K562 (cell line): ENCODE measurements at places on chromosomes 12 and 14. TPM values are rescaled to one million over a fixed set of nuclear protein-coding genes. Genes with fewer than 3 reads are reported as not detected.

RNU4-1 gene
- 3,001 and 3,563 TPM in 2 replicates for total RNA-seq

PPP1R36 gene
- not detected in 2 replicates for total RNA-seq

MBIP gene
- 12.8 and 14.4 TPM in 2 replicates for total RNA-seq

GRCh38 chr12:42475106-42475505 is 114.4 kb downstream of the PRICKLE1 start:
- no peak for DNase-seq

DNA sequence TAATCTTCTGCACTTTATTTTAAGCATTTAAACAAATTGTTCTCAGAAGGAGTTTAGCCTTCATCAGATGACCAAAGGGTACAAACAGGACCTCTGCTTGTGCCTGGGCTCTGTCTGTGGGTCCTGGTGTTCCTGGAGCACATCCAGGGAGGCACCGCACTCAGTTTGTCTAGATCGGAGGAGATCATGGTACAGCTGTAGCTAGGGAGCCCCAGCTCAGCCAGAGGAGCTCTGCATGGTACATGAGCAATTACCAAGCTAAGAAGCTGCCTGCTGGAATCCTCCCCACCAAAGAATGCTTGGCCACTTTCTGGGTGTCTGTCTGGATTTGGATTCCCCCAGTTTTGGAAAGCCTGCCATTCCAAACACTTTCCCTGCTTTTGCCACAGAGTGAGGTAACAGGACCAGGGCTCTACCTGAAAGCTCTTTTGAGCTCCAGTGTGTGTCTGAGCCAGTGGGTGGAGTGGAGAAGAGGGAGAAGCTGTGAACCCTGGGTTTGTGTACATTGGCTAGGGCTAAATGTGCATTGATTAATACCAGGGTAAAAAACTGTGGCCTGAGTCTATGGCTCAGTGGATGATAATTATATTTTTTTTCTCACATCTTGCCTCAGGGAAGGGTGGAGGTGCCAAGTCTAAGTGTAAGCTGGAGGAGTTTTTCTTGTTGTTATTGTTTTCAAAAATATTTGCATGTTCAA is 163.7 kb upstream of the IGF1 start:
- DNase-seq, result no peak

TRHDE gene
- total RNA-seq, result 0.09 and 0.16 TPM in 2 replicates

KRT6C gene
- total RNA-seq, result not detected in 2 replicates

P2RX2 gene
- total RNA-seq, result not detected in 2 replicates

DNA sequence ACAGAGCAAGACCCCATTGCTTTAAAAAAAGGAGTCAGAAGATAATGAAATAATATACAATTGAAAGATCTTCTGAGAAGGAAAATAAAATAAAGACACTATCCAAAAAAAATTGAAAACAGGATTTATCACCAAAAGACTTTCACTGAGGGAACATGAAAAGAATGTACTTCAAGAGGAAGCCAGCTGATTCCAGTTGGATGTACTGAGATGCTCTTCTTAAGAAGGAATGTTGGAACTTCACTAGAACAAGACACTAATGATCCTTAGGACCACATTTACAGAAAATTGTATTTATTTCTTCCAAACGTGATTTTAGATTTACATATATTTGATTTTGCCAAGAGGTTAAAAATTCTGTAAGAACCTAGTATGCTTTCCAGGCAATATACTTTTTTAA is 65.6 kb upstream of the CNOT2 start:
- DNase-seq, result no peak

GRCh38 chr12:18242380-18243089 is 18.8 kb upstream of the PIK3C2G start:
- DNase-seq, result no peak

GLIPR1L2 gene
- total RNA-seq, result not detected in 2 replicates

GRCh38 chr14:89544636-89545301 is 127.7 kb upstream of the FOXN3 start:
- no peak for DNase-seq

DNA sequence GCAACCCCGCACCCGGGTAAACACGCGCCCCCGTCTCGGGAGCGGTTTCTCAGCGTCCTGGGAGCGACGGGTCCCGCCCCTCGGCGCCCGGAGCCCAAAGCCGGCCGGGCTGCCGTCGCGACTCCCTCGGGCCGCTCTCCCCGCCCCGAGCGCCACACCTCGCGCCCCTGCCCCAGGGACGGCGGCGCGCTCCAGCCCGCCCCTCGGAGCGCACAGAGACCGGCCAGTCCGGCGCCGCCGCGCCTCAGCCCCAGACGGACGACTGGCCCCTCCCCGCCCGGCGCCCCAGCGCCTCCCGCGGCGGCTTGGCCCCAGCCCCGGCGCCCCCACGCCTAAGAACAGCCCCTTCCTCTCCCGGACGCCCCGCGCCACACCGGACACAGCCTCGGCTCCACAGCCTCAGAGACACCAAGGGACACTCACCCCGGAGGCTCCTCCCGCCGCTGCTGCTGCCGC is 411 bp downstream of the BTBD7 start:
- DNase-seq, result peak; percentile 60

EXOC3L4 gene
- total RNA-seq, result 5.4 and 6.7 TPM in 2 replicates

BEGAIN gene
- 0.55 and 1.1 TPM in 2 replicates for total RNA-seq

DNA sequence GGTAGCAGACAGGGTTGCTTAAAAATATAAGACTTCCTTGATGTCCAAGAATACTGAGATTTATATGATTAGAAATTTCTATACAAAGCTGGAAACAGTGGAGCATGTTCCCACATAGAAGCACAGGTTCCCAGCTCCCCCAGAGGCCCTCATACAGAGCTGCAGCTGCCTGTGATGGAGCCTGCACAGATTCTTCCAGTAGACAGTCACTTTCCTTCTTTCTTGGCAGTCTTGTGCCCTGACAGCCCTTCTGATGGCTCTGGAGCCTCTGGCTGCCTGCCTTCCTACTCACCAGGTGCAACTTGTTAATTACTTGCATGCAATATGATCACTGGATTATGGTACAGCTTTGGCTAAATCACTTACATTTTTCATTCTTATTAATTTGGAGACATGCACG is 44.4 kb downstream of the BICD1 start:
- DNase-seq, result no peak

DNA sequence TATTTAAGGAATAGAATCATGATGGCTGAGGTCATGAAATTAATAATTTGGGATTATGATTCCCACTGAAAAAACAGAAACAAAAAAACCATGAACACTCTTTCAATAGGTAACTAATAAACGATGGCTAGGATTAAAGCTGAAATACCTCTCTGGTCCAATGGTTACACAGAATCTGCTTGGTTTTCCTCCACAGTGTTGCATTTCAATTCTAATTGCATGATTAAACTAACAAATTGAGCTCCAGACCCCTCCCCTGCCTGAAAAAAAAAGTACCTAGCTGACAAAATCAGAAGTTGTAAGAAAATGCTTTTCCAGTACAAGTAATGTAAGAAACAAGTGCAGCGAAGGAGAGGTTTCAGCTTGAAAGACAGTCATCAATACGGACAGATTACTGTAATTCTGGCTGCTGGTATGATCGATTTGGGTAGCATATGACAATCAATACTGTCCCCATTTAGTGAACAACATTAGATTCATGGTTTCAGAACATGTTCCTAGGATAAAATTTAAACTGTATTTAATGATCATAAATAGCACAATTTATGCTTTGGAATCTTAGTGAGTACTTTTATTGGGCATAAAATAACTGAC is 32.0 kb downstream of the INSM2 start:
- no peak for DNase-seq

DNA sequence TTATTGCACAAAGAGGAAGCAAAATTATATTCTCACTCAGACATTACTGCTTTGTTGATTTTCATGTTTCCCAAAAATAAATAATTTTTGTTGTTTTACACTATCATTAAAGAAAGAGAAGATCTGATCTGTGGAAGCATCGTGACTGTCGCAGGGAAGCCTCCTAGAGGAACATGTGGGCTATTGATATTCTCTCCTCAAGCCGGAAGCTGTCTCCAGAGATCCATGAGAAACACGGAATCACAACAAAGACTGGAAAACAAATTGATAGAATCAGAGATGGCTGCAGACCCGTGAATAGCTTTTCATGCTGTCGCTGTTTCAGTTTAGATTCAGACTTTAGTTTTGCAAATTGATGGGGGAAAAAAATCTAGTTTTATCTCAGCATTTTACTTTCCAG is 235.2 kb upstream of the TMPO start:
- no peak for DNase-seq

DNA sequence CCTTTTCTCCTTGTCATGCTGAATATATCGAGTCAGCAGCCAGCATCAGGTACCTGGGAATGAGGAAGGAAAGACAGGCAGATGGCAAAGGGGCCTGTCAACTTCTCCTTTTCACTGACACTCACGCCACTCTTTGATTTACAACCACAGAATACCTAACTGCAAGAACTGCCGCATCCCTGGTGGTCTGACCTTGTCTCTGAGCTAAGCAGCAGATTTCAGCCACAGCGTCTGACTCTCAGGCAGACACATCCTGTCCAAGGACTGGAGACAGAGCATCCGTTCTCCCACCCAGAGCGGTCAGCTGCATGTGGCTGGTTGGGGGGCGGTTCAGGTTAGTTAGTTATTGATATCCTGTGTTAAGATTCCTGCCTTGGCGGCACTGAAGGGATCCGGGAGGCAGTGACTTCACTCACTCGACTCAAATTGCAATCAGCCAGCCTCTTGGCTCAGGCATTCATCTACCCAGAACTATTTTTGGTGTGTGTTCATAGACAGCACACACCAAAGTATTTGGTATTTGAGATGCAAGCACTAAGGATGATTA is 11.2 kb upstream of the MAP1LC3B2 start:
- no peak for DNase-seq

GRCh38 chr12:111409780-111410430 is 4.2 kb downstream of the SH2B3 start:
- DNase-seq, result peak; percentile 75

DNA sequence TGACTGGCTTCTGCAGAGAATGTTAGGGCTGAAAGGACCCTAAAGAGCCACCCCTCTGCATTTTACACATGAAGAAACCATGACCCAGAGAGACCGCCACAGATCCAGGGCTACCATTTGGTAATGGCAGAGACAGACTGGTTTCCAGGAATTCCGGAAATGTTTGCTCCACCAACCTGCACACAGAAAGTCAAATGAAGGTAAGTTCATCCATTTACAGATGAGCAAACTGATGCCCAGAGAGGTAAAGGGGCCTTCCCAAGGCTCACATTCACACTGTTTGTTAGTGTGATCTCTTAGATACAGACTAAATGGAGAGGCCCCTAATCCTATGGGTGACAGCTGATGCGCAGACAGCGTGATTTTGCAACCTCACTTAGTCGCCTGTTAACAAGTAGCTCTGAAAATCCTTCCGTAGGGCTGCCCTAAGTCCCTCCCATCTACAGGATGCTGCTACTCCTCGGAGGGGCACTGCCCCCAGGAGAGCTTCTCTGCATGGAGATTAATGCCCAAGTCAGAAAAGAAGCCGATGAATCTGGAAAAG is 33.8 kb downstream of the ZFP36L1 start:
- DNase-seq, result no peak

OVCH1 gene
- not detected in 2 replicates for total RNA-seq

DNA sequence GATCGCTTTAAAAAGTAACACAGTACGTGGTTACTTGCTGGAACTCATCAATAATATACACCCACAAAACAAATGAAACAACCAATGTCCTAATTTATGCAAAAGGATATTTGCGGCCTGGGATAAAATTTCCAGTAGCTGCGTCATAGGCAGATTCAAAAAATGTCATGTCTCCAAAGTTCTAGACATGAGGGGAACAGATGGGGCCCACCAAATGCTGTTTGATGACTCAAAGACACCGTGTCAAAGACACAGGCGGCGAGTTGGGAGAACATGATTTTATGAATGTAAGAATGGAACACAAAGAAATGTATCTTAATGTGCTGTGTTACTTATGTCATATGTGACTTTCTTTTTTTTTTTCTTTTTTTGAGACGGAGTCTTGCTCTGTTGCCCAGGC is 34.3 kb upstream of the NCOR2 start:
- no peak for DNase-seq

MAP3K9 gene
- 0.58 and 0.60 TPM in 2 replicates for total RNA-seq

MMP17 gene
- total RNA-seq, result 18.0 and 20.1 TPM in 2 replicates

GRCh38 chr12:53530920-53531319 is 23.6 kb upstream of the NPFF start:
- no peak for DNase-seq

DNA sequence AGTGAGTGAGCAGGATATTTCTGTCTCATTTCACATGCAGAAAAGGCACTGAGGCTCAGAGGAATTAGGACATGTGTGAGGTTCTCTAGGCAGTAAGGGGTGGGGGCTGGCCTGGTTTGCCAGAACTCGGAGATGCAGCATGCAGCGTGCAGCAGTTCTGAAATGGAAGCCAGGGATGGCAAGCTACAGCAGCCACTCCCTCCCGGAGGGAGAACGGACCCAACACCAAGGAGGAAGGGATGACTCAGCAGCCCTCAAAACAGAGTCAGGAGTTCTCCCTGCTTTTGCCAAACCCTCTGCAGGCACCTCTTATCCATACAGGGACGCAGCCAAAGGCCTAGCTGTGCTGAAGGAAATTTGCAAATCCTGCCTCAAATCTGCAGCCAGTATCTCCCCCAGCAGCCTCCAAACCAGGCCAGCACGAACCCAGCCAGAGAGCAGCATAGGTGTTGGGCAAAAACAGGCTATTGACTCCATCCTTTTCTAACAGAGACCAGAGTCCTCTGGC is 10.3 kb upstream of the SERPINA3 start:
- peak; percentile 7 for DNase-seq

ZNF664 gene
- 75.5 and 82.5 TPM in 2 replicates for total RNA-seq

DNA sequence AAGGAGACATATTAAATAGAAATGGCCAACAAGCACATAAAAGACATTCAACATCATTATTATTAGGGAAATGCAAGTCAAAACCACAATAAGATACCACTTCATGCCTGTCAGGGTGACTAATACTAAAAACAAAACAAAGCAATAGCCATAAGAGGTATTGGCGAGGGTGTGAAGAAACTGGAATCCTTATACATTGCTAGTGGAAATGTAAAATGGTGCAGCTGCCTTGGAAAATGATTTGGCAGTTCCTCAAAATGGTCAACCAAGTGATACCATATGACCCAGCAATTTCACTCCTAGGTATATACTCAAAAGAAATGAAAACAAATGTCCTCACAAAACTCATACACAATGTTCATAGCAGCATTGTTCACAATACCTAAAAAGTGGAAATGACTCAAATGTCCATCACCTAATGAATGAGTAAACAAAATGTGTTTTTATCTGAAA is 27.0 kb downstream of the GPR135 start:
- DNase-seq, result no peak

- peak; percentile 55 for DNase-seq
These were observed 10.2 kb upstream of the SERPINA9 start for GRCh38 chr14:94485944-94486841.

DNA sequence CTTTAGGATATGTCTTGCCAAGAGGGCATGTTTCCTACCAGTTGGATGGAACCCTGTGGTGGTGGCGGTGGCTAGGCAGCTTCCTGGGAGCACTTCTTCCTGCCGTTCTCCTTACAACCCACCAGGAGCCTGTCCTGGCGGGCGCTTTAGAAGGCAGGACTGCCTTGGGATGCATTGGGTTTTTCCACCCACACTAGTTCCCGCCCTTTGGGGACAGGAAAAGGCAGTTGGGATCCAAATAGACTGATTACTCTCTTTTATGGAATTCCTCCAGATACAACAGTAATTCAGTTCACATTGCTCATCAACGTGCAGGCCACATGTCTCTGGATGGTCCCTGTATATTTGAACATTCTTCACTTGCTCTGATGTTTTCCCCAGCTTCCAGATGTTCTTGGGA is 305.7 kb upstream of the SSTR1 start:
- DNase-seq, result no peak

SLC25A47 gene
- total RNA-seq, result 0.09 and 0.25 TPM in 2 replicates

GRCh38 chr14:82879949-82880535 is 1346.4 kb upstream of the SEL1L start:
- no peak for DNase-seq

DHH gene
- 2.2 and 2.3 TPM in 2 replicates for total RNA-seq

PRH2 gene
- not detected in 2 replicates for total RNA-seq

- no peak for DNase-seq
These were observed 90.2 kb downstream of the NTN4 start for GRCh38 chr12:95700316-95700785.
